ENCODE measurements at places on chromosomes 5 and 9. TPM values are rescaled to one million over a fixed set of nuclear protein-coding genes. Genes with fewer than 3 reads are reported as not detected.

DMGDH gene
- 5.3 TPM for total RNA-seq

LEAP2 gene
- 0.99 TPM for total RNA-seq

PLK2 gene
- 46.3 TPM for total RNA-seq

AIF1L gene
- 2.9 TPM for total RNA-seq

LRRC26 gene
- total RNA-seq: 0.68 TPM

GADD45G gene
- total RNA-seq: 19.7 TPM

ADAMTS19 gene
- 8.9 TPM for total RNA-seq

PTPN3 gene
- total RNA-seq: 2.5 TPM

GRCh38 chr5:99379187-99379586, 450.4 kb upstream of the CHD1 start:
- no peak overlapping the region for H3K4me3 ChIP-seq
- H3K27me3 ChIP-seq: no peaks in the 10 kb centered on the region
- no peak overlapping the region for H3K27ac ChIP-seq
- no peaks in the 10 kb centered on the region for H3K36me3 ChIP-seq
- DNase-seq: no peak
- no peaks in the 10 kb centered on the region for H3K4me1 ChIP-seq

DNA sequence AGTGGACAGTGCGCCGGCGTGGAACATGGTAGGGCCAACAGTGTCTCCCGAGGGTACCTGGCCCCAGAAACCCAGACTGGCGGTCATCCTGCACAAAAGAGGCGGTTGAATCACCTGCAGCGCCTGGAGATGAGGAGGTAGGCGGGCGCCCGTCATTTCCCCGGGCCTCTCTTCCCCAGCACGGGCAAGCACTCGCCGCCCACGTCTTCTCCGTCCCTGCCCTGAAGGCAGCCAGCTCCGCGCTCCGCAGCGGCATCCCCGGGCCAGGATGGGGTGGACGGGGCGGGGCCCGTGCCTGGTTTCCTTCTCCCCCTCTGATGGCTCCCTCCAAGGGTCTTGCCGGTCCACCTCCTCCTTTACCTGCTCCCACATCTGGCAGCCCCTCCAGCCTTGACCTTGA, 27.1 kb upstream of the N4BP3 start:
- H3K36me3 ChIP-seq: no peaks in the 10 kb centered on the region
- no peak overlapping the region for H3K4me3 ChIP-seq
- DNase-seq: no peak
- no peaks in the 10 kb centered on the region for H3K4me1 ChIP-seq

GRCh38 chr5:115573133-115573532, 28.6 kb upstream of the FEM1C start:
- no peak overlapping the region for H3K4me3 ChIP-seq
- no peak overlapping the region for H3K27ac ChIP-seq
- H3K36me3 ChIP-seq: no peaks in the 10 kb centered on the region
- no peak for DNase-seq
- H3K27me3 ChIP-seq: no peaks in the 10 kb centered on the region

GRCh38 chr5:67493676-67494075, 297.1 kb upstream of the CD180 start:
- DNase-seq: no peak
- H3K4me3 ChIP-seq: no peak overlapping the region
- H3K36me3 ChIP-seq: no peaks in the 10 kb centered on the region
- H3K27ac ChIP-seq: peak overlapping the region; percentile 68
- H3K4me1 ChIP-seq: peaks cover 42% of the 10 kb centered on the region

DNA sequence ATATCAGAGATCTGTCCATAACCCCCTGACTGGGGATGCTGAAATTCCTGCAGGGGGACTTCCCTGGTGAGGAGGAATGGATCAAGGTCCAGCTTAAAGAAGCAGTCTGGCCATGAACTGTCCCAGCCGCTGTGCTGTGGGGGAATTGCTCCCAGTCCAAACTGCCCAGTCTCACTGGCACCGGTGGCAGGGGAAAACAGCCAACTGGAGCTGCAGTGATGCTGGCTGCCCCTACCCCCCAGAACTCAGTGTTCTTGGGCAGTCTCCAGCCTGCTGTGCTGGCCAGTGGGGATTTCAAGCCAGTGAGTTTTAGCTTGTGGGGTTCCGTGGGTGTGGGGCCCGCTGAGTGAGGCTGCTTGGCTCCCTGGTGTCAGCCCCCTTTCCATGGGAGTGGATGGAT, 306.5 kb upstream of the RPS23 start:
- H3K27ac ChIP-seq: no peak overlapping the region
- no peak overlapping the region for H3K4me3 ChIP-seq
- H3K4me1 ChIP-seq: no peaks in the 10 kb centered on the region
- no peak for DNase-seq

- H3K4me3 ChIP-seq: no peak overlapping the region
- no peaks in the 10 kb centered on the region for H3K4me1 ChIP-seq
- no peaks in the 10 kb centered on the region for H3K27me3 ChIP-seq
- H3K36me3 ChIP-seq: no peaks in the 10 kb centered on the region
- peak overlapping the region; percentile 45 for H3K27ac ChIP-seq
These were observed 30.2 kb downstream of the LRRTM2 start for GRCh38 chr5:138844812-138845513.

DNA sequence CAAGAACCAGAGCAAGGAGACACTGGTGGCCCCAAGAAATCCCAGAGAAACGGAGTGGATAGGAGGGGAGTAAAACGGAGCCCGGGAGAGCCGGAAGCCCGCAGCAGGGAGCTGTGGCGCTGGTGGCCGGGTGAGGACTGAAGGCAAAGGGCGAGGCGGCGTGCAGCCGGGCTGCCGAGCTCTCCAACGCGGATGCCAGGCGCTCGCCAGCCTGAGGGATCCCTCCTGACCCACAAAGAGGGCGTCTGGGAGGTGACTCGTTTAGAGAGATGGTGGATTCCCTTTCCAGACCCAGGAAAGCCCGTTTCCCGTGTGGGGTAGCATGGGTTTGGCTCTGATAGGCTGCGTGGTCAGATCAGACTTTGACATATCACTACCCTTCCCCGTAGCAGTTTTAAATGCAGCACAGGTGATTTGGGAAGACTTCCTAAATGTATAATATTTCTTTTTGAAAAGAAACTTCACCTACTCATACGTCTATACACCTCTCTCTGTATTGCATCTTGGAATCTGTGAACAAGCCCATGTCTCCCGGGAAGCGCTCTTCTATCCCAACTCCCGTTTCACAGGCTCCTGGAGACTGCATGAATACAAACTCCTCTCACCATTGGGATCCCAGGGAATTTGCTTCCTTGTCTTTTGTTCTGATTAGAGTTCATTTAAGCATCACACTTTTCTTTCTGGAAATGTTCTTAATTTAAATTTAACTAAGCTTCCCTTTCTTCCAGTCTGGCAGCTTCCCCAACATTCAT, 158.1 kb downstream of the C9orf152 start:
- H3K27ac ChIP-seq: peak overlapping the region; percentile 82
- H3K27me3 ChIP-seq: no peaks in the 10 kb centered on the region
- peak; percentile 68 for DNase-seq

- H3K27me3 ChIP-seq: peaks cover 39% of the 10 kb centered on the region
- H3K36me3 ChIP-seq: no peaks in the 10 kb centered on the region
- peaks cover 39% of the 10 kb centered on the region for H3K4me1 ChIP-seq
- peak overlapping the region; percentile 19 for H3K27ac ChIP-seq
These were observed 4.7 kb upstream of the CNTFR start for GRCh38 chr9:34594177-34594576.

DNA sequence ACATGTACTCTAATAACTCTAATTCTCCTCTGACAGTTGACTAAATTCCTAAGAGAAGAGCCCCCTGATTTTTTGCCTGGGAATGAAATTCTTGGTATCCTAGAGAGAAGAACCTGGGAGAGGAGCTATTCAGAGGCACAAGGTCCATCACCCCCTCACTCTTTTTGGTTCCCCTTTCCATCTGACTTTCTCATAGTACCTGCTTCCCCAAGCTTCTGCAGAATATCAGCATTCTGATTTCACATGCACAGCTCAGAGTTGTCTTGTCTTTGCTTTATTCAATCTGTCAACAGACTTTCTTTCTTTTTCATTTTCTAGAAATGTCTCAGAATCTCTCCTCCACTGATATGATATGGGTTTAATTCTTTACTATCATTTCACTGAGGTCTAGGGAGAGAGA, 141.5 kb upstream of the FBXL17 start:
- H3K27me3 ChIP-seq: no peaks in the 10 kb centered on the region
- no peak overlapping the region for H3K4me3 ChIP-seq
- H3K27ac ChIP-seq: no peak overlapping the region
- no peaks in the 10 kb centered on the region for H3K4me1 ChIP-seq
- no peak for DNase-seq
- H3K36me3 ChIP-seq: no peaks in the 10 kb centered on the region

GRCh38 chr5:431001-431710, 11.8 kb upstream of the EXOC3 start:
- no peaks in the 10 kb centered on the region for H3K27me3 ChIP-seq
- no peak overlapping the region for H3K27ac ChIP-seq
- H3K4me3 ChIP-seq: no peak overlapping the region
- no peaks in the 10 kb centered on the region for H3K4me1 ChIP-seq

GRCh38 chr5:93436083-93436482, 144.9 kb downstream of the NR2F1-AS1 start:
- no peaks in the 10 kb centered on the region for H3K36me3 ChIP-seq
- no peaks in the 10 kb centered on the region for H3K27me3 ChIP-seq
- H3K4me3 ChIP-seq: no peak overlapping the region
- H3K27ac ChIP-seq: no peak overlapping the region

GRCh38 chr5:168853972-168854371, 274.8 kb upstream of the PANK3 start:
- DNase-seq: no peak
- no peaks in the 10 kb centered on the region for H3K27me3 ChIP-seq
- no peaks in the 10 kb centered on the region for H3K4me1 ChIP-seq
- H3K27ac ChIP-seq: no peak overlapping the region
- no peak overlapping the region for H3K4me3 ChIP-seq
- no peaks in the 10 kb centered on the region for H3K36me3 ChIP-seq

DNA sequence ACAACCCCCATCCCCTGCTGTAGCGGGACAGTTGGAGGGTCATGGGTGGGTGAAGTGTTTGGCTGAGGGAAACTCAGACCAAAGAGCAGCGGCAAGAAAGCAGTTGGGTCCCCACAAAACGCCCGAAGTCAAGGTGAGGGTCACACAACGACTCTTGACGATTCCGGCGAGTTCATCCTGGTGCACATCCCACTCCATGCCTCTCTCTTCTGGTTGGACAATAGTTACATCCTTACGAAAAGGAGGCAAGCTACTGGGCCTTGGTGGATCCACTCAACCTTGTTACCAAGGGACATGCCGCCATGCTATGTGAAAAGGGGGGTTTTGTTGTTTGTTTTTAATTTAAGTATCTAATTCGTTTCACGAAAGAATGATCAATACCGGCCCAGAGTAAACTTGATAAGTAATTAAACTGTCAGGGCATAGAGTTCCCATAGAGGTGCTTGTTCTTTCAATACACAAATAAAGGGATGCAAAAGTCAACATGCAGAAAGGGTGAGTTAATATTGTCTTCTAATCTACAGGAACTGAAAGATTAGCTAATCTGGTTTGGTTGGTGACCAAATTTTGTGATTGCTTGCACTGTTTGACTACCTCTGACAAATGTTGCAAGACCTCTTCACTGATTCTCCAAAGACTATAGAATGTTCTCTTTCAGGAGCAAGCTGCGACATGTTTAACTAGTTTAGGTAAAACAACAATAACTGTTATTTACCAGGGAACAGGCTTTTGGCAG, 732 bp upstream of the SMIM15 start:
- no peaks in the 10 kb centered on the region for H3K4me1 ChIP-seq
- peak overlapping the region; percentile 89 for H3K27ac ChIP-seq
- H3K4me3 ChIP-seq: peak overlapping the region; percentile 74
- no peaks in the 10 kb centered on the region for H3K27me3 ChIP-seq

DNA sequence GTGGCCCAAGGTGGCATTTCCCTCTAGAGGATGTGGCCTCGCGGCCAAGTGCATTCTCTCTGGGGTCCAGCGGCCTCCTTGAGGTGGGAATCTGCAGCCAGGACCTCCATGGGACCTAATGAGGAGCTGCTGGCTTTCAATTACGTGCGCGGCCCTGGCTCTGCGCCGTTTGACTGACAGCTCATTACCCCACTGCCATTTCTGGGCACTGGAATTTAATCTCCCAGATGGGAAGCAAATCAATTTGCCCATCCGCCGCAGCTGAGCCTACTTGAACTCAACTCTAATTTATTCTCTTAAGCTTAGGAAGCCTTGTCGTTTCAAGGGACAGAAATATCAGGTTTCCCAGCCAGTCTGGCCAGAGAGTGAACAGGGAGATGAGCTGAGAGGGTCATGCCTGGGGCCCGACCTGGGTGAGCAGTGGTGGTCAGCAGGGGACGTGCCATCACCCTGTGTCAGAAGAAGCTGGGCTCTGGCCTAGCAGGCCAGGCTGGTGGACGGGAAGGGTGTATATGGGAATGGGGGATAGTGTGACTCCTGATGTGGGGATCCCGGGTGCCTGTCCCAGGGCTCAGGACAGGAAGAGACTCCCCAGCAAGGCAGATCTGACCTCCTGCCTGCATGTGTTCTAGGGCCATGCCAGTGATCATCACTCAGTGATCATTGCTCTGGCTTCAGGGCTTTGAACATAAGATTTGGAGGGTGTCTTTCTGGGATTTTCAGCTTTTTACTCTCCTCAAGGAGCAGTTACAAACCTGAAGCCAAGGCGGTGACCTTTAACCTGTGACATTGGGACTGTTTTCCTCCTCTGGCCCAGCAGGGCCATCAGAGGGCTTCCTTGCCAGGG, 69.7 kb downstream of the MACROH2A1 start:
- DNase-seq: no peak
- no peak overlapping the region for H3K4me3 ChIP-seq
- peaks cover 16% of the 10 kb centered on the region for H3K4me1 ChIP-seq
- H3K36me3 ChIP-seq: no peaks in the 10 kb centered on the region

DNA sequence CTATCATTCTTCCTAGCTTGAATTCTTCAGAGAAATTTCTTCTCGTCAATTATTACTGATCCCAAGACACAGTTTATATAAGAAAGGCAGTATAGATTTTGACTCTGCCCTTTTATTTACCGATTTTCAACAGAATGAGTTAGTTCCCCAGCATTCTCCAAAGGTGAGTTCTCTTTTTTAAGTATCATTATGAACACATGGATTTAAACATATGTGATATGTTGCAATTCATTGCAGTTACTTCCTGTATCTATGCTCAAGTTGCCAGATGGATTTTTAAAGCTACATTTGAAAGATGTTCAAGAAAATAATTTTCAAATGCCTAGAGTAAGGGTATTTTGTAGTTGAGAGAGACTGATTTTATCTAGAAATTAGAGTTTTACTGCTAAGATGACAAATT, 8.4 kb downstream of the WDR41 start:
- H3K4me3 ChIP-seq: no peak overlapping the region
- no peaks in the 10 kb centered on the region for H3K4me1 ChIP-seq
- no peak overlapping the region for H3K27ac ChIP-seq

DNA sequence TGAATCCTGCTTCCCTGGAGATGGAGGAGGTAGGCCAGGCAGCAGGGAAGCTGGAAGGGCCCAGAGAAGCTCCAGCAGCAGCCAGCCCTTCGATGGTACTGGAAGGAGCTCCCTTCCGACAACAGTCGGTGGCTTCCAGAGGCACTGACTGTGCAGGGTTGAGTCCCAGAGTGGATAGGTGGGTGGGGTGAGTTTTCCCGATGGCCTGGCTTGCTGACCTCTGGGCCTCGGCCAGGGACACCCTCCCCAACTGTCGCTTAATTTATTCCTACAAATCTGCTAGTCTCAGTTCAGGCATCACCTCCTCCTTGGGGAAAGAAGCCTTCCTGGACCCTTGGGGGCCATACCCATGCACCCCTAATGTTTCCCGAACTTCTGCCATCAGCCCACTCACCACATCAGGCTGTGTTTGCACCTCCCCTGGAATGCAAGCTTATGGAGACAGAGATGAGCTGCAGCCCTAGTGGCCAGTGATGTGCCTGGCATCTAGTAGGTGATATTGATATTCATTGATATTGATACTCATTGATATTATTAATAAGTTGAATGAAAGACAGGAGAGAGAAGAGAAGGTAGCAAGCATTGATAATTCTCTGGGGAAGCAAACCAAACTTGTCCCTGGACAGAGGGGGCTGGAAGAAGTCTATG, 104.6 kb upstream of the BOD1 start:
- H3K4me3 ChIP-seq: no peak overlapping the region
- H3K36me3 ChIP-seq: no peaks in the 10 kb centered on the region
